Cardiac muscle cell (in vitro differentiated cells and primary cell): ENCODE measurements at places on chromosomes 1 and 21.
A peak's percentile ranks its signal among the peaks of the same experiment; 100 is the strongest.

GRCh38 chr1:219312967-219313366 lies 139.3 kb downstream of the LYPLAL1 start:
- no peaks in the 10 kb centered on the region for H3K4me1 ChIP-seq
- peak; percentile 70 for DNase-seq
- H3K27me3 ChIP-seq: no peaks in the 10 kb centered on the region

DNA sequence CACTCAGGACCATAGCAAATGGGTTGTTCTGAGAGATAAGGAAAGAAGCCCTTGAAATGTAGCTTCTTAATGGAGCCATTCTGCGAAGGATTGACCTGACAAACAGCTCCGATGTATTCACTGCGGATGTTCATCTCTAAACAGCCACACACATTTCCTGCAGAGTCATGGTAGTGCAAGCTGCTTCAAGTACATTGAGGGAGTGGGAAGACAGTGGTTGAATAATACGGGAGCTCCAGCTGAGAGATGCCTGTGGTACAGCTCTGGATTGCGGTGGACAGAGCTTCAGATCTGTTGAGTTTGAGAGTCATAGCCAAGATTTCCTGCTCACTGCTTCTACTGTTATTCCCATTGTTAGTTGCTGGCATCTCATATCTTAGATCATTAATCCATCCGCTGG lies 86.6 kb downstream of the ZBTB18 start:
- no peak for DNase-seq
- H3K36me3 ChIP-seq: no peaks in the 10 kb centered on the region
- no peaks in the 10 kb centered on the region for H3K27me3 ChIP-seq

DNA sequence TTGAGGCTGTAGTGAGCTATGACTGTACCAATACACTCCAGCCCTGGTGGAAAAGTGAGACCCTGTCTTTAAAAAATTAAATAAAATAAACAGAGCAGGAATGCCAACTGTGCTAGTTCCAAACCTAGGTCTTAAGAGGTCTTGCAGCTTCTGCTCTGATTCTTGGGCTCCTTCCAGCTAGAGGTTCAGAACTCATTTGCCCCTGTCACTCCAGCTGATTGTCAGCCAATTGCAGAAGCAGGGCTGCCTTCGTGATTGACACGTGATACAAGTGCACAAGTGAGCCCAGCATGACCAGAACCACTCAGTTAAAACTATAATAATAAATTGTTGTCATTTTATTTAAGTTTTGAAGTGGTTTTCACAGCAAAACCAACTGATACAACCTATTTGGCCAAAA lies 298.4 kb downstream of the USP25 start:
- H3K4me1 ChIP-seq: no peaks in the 10 kb centered on the region
- H3K27ac ChIP-seq: no peak overlapping the region
- no peak for DNase-seq
- no peak overlapping the region for H3K4me3 ChIP-seq
- H3K27me3 ChIP-seq: no peaks in the 10 kb centered on the region

- H3K27me3 ChIP-seq: peaks cover 100% of the 10 kb centered on the region
- H3K36me3 ChIP-seq: no peaks in the 10 kb centered on the region
- H3K4me1 ChIP-seq: no peaks in the 10 kb centered on the region
- H3K4me3 ChIP-seq: no peak overlapping the region
- no peak overlapping the region for H3K27ac ChIP-seq
Measured at GRCh38 chr21:35096959-35097358, 47.9 kb upstream of the RUNX1 start.

DNA sequence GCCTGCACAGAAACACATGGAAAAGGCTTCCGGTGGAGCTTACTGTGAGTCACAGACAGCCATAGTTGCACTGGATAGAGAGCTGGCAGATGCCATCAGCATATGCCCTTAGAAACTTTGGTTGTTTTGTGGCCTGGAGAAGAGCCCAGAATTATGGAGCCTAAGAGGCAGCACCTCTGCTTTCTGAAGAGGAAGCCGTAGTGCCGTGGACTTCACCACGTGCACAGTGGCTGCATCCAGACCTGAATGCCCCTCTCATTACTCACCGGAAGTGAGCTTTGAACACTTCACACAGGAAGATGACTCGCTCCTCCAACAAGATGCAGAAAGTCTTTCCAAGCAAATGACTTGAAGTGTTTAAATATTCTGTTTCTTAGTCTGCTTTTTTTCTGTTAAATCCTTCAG lies 28.4 kb downstream of the JUN start:
- H3K36me3 ChIP-seq: no peaks in the 10 kb centered on the region
- peak; percentile 99 for DNase-seq
- H3K4me1 ChIP-seq: peaks cover 4% of the 10 kb centered on the region
- H3K4me3 ChIP-seq: no peak overlapping the region
- no peak overlapping the region for H3K27ac ChIP-seq

- DNase-seq: no peak
- no peak overlapping the region for H3K4me3 ChIP-seq
Measured at GRCh38 chr1:53576381-53576801, 117.2 kb downstream of the DMRTB1 start.

DNA sequence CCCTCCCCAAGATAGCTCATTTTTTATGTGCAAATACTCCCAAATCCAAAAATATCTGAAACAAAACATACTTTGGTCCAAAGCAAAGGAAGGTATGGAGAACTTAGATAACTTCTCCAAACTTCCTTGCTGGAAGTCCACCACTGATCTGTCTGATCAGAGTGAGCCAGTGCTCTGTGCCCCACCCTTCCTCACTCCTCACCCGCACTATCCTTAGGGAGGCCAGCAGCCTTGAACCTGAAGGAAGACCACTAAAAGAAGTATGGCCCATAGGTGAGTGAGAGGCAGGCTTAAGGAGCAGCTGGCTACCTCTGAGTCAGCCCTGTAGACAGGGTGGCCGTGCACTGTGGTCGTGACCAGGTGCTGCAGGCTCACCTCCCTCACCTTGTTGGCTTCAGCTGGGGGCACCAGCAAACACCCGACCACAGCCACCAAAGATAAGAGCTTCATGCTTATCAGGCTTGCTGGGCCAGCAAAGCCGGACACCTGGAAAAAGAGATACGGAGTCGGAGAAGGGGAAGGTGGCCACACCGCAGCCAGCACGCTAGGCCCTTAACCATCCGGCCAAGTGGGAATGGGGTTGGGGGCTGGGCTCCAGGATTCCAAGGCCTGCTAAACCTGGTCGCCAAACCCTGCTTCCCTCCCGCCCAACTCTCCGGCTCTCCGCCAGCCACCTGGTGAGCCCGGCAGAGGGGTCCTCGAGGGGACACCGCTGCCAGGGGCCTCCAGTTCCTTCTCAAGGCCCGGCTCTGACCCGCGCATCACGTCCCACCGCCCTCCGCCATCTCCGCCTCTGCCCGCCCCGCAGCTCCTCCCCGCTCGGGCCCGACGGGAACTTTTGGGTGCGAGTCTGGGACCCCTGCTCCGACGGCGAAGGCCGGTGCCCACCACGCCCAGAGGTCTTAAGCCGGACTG lies 543 bp downstream of the TMEM9 start:
- peak overlapping the region; percentile 89 for H3K4me3 ChIP-seq
- peaks cover 28% of the 10 kb centered on the region for H3K36me3 ChIP-seq
- DNase-seq: peak; percentile 71
- H3K4me1 ChIP-seq: peaks cover 9% of the 10 kb centered on the region
- no peaks in the 10 kb centered on the region for H3K27me3 ChIP-seq

DNA sequence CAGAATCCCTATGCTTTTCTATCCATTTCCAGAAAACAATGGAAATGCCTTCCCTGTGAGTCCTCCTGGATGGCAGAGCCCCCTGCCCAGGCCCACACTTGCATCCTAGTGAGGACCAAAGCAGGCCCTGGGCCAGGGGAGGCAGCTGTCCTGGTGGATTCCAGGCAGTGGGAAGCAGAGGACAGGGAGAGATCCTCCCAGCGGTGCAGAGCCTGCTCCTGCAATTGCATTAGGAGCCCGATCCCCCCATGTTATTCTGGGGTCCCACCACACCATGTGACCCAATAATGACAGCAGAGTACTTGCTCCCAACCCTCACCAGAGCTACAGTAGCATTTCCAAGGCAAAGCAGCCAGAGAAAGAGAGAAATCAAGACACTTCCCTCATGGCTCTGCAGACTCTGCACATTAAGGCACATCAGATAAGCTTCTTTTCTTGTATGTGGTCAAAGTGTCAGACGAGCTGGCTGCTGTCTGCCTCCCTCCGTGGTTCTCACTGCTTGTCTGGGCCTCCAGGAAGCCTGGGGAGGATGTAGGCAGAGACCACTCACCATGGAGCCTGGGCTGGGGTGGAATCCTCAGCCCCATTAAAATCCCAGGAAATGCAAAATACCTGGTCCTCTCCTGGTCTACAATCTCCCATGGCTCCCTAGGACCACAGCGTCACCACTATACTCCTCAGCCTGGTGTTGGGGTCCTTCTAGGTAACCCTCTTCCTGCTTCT lies 54.9 kb upstream of the RUNX3 start:
- H3K27me3 ChIP-seq: no peaks in the 10 kb centered on the region
- H3K4me1 ChIP-seq: no peaks in the 10 kb centered on the region
- no peaks in the 10 kb centered on the region for H3K36me3 ChIP-seq
- H3K4me3 ChIP-seq: no peak overlapping the region
- H3K27ac ChIP-seq: no peak overlapping the region

GRCh38 chr1:222995236-222995580 lies 147.8 kb downstream of the TLR5 start:
- no peak overlapping the region for H3K27ac ChIP-seq
- no peak overlapping the region for H3K4me3 ChIP-seq
- no peaks in the 10 kb centered on the region for H3K36me3 ChIP-seq
- DNase-seq: no peak

DNA sequence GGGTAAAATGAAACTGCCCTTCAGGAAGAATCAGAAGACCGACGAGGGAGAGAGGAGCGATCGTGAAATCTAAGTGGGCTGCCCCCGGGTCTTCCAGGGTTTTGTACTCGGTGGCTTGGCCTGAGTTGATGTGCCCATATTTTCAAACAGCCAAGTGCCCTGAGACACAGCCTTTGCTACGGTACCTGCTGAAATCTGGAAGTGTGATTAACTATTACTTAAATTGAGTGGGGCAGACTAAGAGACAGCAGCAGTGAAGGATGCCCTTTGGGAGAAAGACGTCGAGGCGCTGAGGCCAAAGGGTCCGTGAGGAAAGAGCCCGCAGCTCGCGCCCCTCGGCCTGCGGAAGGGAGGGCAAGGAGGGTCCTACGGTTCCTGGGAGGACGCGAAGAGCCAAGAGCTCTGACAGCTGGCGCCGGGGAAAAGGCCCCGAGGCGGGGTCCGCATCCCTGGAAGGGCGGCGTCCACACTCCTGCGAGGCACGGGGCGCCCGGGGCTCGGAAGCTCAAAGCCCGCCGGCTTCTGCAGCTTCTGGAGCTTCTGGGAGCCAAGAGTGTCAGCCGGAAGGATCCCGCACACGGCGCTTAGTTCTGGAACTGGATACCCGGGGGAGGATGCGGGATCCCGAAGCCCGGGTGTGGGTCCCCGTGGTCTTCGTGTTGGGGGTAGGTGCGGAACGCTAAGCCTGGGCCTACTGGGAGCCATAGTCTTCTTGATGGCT lies 15.4 kb upstream of the RNU1-4 start:
- DNase-seq: no peak
- H3K4me3 ChIP-seq: no peak overlapping the region
- no peaks in the 10 kb centered on the region for H3K36me3 ChIP-seq

DNA sequence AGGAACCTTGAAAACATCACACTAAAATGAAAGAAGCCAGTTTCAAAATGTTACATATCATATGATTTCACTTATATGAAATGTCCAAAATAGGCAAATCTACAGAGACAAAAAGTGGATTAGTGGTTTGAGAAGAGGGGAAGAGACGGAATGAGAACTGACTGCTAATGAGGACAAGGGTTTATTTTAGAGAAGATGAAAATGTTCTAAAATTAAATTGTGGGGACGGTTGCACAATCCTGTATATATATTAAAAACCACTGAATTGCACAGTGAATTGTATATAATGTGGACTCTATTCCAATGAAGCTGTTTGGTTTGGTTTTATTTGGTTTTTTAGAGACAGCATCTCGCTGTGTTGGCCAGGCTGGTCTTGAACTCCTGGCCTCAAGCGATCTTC lies 35.6 kb downstream of the PRPF38A start:
- no peak overlapping the region for H3K4me3 ChIP-seq
- DNase-seq: no peak
- no peaks in the 10 kb centered on the region for H3K4me1 ChIP-seq
- no peak overlapping the region for H3K27ac ChIP-seq

GRCh38 chr1:37901893-37902225 lies 42.5 kb upstream of the MTF1 start:
- H3K27me3 ChIP-seq: no peaks in the 10 kb centered on the region
- no peak overlapping the region for H3K27ac ChIP-seq
- no peaks in the 10 kb centered on the region for H3K36me3 ChIP-seq

DNA sequence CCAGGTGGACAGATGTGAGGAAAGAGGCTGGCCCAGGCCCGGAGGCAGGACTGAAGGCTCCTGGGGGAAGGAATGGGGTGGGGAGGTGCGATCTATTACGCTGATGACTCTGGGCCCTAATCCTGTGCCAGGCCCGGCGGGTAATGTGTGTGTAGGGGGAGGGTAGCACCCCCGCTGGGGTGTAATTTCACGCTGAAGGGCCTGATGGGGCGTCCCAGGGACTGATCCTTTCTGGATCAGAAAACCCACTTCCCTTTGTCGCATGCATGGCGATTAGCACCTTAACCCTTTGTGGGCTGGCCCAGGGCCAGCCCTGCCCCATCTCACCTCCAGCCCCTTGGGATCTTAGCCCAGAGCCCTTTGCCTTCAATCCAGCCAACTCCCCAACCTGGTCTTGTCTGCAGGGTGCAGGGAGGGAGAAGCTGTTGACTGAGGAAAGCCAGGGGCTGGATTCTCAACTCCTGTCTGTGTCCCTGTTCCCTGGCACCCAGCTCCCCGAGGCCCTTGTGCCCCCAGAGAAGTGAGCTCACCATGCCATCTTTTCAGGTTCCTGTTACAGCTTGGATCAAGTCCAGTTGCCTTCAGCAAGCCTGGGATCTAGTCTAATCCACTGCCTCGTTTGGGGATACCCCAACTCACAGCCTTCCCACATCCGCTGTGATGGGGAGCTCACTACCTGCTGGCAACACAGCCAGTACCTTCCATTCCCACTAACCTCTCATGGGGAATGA lies 26.0 kb downstream of the KNCN start:
- no peak overlapping the region for H3K4me3 ChIP-seq
- H3K36me3 ChIP-seq: no peaks in the 10 kb centered on the region
- H3K4me1 ChIP-seq: peaks cover 3% of the 10 kb centered on the region
- peaks cover 51% of the 10 kb centered on the region for H3K27me3 ChIP-seq

DNA sequence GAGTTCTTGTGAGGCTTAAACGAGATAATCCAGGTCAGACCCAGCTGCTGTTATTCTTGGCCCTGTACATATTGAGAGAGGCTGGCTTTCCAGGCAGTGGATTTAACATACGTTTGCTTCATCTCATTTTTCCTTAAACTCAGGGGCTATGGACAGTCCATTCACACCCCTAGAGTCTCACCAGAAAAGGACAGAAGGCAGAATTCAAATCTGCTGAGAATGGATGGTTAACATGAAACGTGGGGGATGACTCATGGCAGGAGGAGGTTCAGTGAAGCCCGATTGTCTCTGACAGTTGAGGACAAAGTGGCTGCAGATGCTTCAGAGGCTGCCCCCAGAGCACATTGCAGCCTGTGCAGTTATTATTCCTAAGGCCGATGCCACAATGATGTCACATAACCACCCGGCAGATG lies 39.5 kb downstream of the TGFB2 start:
- DNase-seq: no peak
- H3K27me3 ChIP-seq: no peaks in the 10 kb centered on the region
- H3K36me3 ChIP-seq: peaks cover 7% of the 10 kb centered on the region

- no peak overlapping the region for H3K27ac ChIP-seq
- peaks cover 4% of the 10 kb centered on the region for H3K36me3 ChIP-seq
- no peak for DNase-seq
- peaks cover 15% of the 10 kb centered on the region for H3K4me1 ChIP-seq
Measured at GRCh38 chr1:206427291-206427690, 43.0 kb upstream of the IKBKE start.
